ENCODE measurements at places on chromosomes 5 and 9. TPM values are rescaled to one million over a fixed set of nuclear protein-coding genes. Genes with fewer than 3 reads are reported as not detected.

The PCDHGA1 gene
- total RNA-seq = 4.2 TPM

The IFNK gene
- not detected for total RNA-seq

The GRM6 gene
- total RNA-seq = 0.23 TPM

The PDE8B gene
- 15.5 TPM for total RNA-seq

The PRLR gene
- 4.6 TPM for total RNA-seq

The ANAPC2 gene
- 24.0 TPM for total RNA-seq

The ADAM19 gene
- total RNA-seq = 16.8 TPM

The RIC1 gene
- 24.5 TPM for total RNA-seq

The ARID3C gene
- 0.69 TPM for total RNA-seq

The KCNN2 gene
- total RNA-seq = 33.9 TPM

The FAM153A gene
- total RNA-seq = 4.6 TPM

The UNC13B gene
- 26.5 TPM for total RNA-seq

The TLX3 gene
- not detected for total RNA-seq

All from diencephalon (tissue), 1 donor.